ENCODE measurements at places on chromosomes 1 and 21.

DNA sequence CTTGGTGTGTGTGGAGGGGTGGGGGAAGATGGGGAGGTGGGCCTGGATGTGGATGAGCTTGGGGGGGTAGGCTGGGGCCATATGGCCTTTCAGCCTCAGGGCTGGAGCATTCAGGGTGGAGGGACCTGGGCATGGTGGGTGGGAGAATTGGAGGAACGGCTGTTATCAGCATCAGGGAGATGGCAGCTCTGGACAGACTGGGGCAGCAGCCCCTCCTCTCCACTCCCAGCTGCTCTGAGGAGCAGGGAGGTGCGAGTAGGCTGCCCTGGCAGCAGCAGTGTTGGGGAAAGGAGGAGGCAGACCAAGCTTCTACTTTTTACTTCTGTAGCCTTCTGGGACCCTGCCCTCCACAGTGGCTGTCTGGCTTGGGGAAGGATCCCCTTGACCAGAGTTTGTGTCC, 10.2 kb downstream of the PPFIA4 start:
- DNase-seq: no peak

DNA sequence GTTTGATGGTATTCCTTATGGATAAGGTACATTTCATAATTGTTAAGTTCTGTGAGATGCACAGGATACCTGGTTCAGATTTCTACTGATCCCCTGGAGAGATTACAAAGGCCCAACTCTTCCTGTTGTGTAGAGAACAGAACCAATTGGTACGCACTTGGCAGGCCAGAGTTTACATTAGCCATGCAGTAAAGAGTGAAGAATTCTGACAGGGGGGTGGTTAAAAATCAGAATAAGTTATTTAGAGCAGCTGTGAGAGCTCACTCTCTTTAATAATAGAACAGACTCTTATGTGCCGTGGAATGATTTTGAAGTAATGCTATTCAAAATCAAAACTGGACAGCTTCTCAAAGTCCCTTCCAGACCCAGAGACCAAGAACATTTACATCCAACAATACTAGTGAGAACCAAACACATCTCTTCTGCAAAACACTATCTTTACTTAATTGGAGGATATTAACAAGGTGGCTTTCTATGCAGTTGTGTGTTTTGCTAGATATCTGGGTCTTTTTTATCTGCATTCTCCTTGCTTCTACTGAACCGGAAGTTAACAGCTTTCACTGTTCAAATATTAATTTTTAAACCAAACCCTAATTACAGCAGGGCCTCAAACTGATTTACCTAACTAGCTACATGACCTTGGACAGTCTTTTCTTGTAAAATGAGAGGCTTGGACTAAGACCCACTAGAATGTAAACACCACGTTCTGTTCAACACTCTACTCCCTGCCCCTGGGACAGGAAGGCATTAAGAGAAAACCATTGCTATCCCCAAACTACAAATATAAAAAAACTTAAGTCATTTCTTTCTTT, 4.0 kb downstream of the USP24 start:
- no peak for DNase-seq

GRCh38 chr1:224420106-224420505, 14.5 kb downstream of the WDR26 start:
- no peak for DNase-seq

DNA sequence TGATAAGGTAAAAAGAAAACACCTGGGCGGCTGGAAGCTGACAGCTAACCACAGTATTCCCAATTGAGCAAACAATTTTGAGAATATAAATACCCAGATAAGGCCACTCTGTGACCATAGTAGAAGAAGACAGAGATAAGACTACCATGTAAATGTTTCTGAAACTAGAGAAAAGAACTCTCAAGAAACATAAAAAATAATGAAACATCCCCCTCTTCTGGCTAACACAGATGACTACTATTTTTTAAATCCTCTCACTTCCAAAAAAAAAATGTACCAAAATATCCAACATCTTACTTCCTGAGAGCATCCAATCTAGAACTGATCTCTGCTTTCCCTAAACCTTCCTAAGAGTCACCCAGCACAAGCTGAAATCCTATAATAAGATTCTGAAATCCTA, 125.9 kb downstream of the HFM1 start:
- no peak for DNase-seq

DNA sequence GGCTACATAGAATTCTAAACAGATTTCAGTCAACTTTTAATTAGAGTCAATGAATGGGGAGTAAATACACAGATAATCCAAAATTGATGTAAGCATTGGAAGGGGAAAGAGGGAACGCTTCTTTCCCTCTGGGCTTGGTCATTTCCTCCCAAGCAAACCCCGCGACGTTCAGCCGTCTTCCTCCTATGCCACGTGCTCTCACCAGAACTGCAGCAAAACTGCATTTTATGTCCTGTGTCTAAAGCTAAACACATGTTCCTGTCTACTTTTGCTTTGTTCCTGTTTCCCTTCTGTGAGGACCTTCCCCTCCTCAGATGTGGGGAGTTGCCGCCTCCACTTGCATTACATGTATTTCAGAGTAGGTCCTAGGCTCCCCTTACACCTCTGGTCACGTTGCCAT, 27.2 kb downstream of the UTP25 start:
- no peak for DNase-seq

DNA sequence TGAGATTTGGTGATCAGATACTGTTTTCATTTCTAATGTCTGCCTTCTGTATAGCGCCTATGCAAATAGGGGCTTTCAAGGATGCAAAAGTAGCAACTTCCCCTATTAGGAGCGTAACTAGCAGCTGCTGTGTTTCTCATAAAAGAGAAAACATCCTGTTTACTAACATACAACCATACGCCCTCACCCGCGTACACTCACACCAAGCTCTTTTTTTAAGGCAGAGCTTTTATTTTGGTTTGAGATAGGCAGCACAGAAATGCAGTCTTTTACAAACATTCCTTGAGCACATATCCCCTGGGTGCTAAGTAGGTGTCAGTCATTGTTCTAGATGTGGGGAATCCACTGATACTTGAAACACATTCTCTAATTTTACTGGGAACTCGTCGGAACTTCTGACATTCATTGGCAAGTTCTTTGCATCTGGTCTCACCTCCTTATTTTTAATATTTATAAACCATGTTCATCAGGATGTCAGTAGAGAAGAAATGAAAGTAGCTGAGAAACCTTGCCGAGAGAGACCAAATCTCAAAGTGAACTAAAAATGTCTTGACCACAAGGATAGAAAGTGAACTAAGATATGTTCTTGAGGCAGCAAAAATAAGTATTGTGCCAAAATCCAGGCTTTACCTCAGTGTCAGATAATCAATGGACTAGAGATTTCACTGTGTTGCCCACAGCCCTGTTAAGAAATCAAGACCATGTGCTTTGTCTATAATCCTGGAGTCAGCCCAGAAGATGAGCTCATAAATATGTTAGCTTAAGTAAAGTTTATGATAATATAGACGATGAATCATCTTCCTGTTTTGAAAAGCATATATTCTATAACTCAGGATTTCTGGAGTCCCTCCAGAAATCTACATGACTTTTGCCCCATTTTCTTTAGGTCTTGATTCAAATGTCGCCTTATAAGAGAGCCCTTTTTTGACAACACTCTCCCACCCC, 350.9 kb downstream of the ST6GALNAC3 start:
- DNase-seq: no peak
